Effector memory CD4-positive, alpha-beta T cell (primary cell): ENCODE measurements at places on chromosomes 3 and 15.

DNA sequence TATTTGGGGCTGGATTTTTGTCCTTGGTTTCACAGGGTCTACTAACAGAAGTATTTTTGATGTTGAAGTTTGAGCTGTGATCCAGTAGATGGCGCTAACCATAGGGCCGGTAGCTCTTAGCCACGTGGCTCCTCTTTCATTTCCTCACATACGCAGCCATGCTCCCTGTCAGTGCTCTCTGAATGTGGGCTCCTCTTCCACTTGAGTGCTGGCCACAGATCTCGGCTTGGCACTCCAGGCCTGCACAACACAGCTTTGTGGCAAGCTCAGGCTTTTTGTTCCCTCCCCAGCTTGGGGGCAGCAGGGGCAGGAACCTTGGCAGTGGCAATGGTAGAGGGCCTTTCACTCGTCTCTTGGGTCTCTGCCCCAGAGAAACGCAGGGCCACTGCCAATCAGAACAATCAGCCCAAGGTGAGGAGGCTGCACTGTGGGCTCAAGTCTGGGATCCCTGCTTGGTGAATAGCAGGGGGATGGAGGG, 18.6 kb upstream of the DNAAF4 start:
- DNase-seq, result no peak

GRCh38 chr3:45241206-45241605, 15.1 kb upstream of the TMEM158 start:
- DNase-seq, result no peak

GRCh38 chr3:17070161-17070959, 185.6 kb downstream of the PLCL2 start:
- no peak for DNase-seq

- DNase-seq, result no peak
These were observed 436.0 kb upstream of the TPM1 start for GRCh38 chr15:62606376-62607113.

GRCh38 chr3:184942735-184943134, 130.8 kb downstream of the VPS8 start:
- no peak for DNase-seq

- no peak for DNase-seq
These were observed 782.2 kb downstream of the VGLL3 start for GRCh38 chr3:86208772-86209171.

DNA sequence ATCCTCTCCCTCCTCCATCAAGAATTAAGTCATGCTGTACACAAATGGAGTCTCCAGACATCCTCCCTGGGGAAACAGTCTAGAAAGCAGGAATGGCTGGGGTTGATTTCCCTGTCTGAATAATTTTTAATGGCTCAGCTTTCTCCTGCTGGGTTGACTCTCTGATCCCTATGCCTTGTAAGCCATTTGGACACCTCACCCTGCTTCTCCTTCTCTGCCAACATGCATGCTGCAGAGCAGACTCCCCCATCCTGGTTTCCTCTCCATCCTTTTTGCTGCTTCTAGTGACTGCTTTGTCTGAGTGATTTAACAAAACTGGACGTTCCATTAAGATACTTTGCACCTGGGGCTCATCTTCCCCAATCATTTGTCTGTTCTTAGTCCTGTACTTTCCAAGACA, 22.2 kb downstream of the SV2B start:
- no peak for DNase-seq

GRCh38 chr3:23594894-23595670, 210.7 kb upstream of the UBE2E1 start:
- no peak for DNase-seq

DNA sequence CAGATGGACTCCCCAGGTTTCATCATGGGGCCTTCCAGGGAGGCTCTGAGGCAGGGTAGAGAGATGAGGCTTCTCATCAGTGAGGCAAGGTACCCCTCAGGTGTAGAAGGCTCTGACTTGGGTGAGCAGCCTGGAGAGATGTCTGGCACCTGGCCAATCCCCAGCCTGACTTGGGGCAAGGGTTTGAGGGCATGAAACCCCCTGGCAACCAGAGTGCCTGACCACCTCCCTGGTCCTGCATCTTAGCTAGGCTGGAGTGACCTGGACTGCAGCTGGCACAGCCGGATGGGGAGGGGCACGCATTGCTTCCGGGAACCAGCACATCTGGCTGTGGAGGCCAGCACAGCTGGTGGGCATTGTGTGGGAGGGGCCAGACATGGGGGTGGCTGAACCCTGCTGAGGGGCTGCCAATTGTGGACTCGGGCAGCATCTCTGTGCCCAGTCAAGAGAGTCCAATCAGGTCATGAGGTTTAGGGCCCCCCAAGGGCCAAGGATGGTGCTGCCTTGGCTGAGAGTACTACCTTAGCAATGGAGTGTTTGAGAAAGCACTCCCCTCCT, 1.9 kb downstream of the ZBTB47 start:
- no peak for DNase-seq

- DNase-seq, result no peak
These were observed 614.6 kb upstream of the TBL1XR1 start for GRCh38 chr3:177811835-177812234.

DNA sequence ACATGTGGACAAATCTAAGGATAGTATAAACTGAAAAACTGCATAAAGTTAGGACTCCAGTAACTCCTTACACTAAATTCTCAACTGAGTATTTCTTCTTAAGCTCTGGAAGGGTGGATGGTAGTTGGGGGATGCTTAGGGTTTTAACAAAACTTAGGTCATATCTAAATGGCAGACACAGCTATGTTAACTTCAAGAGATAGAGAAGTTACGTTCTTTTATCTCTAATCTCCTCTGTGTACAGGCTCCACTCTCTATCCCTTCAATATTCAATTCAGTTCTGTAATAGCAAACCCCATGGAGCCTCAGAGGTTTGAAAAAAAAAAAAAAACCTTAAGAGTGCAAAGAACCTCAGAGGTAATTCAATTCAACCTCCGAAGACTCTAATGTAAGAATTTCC, 3.1 kb downstream of the CMTM6 start:
- no peak for DNase-seq

DNA sequence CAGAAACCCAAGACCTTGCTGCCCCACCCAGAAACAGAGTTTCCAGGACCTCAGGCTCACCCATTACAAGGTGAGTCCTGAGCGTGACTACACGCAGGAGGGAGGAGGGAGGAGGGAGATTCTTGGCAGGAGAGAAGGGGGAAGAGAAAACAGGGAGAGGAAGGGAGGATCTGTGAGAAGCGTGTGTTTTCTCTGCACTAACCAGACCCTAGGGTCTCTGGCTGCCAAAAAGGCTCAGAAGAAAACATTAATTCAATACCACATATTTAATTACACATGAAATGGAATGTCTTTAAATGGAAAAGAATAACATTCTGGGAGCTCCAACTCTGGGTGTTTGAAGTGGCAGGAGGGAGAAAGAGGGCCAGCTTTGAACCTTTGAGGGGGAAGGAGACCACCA, 309.0 kb downstream of the NTRK3 start:
- no peak for DNase-seq

DNA sequence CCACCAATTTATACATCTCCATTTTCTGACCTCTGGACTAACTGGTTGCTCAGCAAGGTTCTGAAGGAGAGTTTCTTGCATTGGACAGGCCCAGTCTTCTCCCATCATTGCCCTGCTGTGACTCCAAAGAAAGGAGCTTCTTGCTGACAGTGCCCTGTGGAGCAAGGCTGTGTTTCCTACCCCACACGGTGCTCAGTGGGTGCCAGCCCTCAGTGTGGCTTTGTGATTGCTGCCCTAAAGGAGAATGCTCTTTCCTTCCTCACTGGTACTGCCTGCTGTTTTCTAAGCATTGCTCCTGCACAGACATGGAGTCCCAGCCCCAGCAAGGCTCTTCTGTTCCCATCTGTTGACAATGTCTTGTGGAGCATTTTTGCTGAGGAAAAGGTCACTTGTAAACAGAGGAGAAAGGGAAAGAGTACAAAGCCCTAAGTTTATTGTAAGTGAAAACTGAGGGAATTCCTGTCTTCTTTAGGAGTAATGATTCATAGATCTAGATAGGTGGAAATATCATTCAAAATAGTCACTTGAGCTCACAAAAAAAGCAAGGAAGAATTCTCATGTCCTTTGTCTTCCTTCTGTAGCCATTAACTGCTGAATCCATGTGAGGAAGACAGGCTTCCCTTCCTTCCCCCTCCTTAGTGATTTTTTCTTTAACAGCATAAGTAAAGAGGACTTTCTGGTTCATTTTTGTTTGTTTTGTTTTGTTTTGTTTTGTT, 62.9 kb downstream of the HMG20A start:
- no peak for DNase-seq

DNA sequence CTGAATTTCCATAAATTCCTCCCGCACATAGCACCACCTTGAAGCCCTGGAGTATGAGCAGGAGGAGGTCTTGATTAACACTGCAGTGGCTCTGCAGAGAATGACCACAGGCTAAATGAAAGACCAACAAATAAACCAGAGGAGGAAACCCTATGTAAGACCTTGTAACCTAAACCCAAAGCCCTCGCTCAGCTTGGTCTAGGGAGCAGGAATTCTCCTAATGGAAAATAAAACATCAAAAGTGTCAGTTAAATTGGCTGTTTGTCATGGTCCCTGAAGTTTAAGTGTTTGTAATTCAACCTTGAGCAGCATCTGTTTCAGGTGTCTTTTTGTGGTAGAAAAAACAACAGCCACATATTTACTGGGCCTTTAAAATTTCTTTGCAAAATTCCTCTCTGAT, 9.2 kb upstream of the UBE2Q2 start:
- no peak for DNase-seq

DNA sequence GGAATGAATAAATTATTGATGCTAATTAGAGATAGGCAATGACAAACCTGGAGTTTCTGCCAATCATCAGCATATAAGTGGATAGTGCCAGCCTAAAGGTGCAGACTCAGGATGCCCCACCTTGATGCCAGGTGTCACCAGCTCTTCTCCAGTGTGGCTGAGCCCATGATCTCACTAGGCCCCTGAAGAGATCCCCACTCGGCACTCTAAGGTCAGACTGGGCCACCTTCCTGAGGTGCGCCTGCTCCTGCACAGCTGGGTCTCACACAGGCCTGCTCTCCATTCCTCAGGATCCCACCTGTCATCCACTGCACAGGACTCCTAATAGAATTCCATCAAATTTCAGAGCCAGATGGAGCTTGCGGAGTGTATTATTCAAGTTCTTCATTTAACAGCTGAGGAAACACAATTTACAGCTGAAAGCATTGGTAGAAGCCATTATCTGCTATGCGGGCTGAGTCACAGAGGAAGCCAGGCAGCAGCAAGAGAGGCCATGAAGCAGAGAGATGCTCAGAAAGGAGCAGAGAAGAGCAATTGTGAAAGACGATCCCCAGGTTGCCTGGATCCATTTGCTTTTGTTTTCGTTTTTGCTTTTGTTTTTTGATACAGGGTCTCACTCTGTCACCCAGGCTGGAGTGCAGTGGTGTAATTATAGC, 25.1 kb upstream of the FSTL1 start:
- DNase-seq, result no peak

DNA sequence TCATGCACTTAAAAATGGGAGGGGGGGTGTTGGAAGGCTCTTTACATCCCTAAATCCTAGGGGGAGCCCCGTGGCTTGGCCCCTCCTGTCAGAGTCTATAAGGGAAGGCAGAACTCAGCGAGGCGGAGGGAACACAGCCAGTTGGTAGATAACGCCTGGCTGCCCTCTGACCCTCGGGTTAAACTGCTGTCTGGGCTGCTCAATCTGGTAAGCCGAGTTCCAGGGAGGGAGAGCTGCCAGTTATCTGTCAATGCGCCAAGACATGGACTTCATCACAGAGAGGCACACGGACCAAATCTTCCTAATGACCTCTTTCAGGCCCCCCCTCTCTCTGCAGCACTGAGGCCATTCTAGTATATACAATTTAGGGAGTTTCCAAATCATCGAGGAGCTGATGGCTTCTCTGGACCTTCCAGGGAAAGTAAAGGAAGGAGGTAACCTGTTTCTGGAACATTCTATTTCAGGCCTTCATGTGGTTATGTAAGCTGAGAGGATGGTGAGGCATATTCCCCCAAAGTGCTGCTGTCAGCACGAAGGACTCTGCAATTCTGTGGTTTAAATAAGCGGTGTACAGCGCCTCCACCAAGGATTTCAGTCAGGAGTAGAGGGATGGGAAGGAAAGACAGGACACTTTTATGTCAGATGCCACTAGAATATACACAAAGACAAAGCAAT, 349.0 kb downstream of the MCTP2 start:
- no peak for DNase-seq

- DNase-seq, result no peak
These were observed 506 bp downstream of the RAD51 start for GRCh38 chr15:40695469-40695890.

DNA sequence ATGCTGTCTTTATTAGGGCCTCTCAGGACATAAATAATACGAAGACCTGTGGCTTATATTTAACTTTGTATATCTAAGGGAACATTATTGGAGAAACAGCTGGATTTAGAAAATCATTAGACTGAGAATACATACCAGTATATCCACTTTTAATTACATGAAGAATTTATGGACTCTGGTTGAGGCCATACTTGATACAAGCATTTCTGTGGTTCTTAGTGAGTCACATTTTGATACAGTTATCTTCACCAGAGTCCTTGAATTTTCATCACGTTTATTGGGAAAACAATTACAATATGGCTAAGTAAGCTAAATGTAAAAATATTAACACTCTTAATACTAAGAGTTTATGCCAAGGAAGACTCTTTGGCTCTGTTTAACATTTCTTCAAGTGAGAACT, 9.9 kb downstream of the KIF23 start:
- DNase-seq, result no peak

DNA sequence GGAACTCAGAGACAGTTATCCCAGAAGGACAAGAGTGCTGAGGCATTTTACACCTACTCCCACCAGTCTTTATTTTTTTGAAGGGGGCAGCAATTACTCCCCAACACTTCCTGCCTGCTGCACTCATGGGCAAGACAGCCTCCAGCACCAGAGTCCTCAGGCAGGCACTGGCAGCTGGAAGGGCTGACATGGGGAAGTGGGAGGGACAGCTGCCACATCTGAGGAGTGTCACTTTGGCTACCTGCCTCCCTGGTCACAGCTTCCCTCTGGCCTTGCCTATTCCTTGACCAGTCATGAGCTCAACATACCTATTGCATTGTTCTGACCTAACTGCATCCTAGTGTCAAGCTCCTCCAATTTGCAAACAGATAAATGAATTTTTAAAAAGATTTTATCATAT, 10.2 kb upstream of the LACTB start:
- no peak for DNase-seq

DNA sequence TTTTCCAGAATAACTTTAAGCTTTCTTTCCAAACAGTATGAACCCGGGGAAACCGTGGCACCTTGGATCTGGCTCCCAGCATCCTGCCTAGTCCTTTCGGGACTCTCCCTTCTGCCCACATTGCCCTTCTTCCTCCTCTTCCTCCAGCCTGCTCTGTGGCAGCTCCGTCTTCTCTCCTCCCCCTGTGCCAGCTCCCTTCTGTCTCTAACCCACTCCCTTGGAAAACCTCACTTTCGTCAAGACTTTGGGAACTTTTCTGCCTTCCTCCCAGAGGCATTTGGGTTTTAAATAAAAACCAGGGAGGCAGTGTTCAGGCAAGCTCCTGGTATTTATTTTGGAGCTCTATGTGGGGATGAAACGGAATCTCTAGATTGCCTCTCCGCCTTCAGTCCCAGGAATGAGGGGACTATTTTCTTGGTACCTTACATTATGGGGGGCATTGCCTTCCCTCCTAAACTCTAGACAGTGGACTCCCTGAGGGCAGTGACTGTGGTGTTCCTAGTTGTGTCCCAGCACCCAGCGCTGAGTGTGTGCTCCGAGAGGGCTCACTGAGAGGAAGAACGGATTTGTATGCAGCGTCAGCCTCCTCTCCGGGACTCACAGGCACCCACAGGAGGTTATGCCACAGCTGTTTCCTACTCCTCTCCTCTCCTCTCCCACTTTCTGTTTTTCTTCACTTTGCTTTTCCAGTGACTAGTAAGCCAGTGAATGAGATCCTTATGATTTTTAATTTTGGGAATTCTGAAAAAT, 105.4 kb upstream of the MRPS22 start:
- no peak for DNase-seq
